Hippocampal formation (tissue), 2 donors: ENCODE measurements at places on chromosomes 7 and 10.

DNA sequence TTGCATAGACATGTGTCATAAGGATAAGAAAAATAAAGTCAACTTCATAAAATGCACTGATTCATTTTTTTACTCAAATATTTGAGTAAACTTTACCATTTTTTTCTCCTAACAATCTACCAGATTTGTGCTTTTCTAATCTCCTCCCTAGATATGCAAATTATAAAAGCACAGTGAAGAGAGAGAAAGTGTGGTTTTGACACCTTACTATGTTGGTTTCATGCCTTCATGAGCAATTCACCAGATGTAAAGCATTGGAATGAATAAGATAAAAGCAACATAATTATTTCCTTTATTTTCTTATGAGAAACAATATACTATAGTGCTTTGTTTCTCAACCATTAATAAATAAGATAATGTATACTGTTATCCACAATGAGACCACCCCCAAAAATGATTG lies 432.5 kb upstream of the PCDH15 start:
- DNase-seq: no peak

DNA sequence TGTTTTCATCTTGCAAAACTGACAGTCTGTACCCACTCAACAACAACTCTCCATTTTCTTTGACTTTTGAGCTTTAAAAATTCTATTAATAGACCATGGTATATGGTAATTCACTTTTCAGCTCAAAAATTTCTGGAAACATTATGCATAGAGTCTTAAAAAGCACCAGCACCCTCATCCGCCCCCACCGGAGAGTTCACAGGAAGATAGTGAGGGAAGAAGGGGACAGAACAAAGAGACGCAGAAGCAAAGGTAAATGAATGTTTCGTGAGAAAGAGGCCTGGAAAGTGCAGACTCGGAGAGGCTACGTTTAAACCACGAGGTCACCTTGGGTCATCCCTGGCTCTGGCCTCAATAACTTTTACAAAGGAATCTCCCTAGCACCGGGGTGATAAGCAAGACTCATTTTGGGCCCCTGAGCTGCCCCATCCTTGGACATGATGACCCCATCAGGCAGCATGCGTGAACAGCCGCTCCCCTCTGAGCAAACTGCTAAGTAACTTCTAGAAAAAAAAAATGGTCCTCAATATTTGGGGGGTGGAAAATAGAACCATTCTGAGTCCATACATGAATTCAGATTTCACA lies 96.3 kb downstream of the CPXM2 start:
- DNase-seq: no peak

GRCh38 chr10:51705774-51706173 lies 6.4 kb upstream of the CSTF2T start:
- no peak for DNase-seq

GRCh38 chr7:54697659-54698186 lies 61.3 kb downstream of the SEC61G start:
- no peak for DNase-seq

DNA sequence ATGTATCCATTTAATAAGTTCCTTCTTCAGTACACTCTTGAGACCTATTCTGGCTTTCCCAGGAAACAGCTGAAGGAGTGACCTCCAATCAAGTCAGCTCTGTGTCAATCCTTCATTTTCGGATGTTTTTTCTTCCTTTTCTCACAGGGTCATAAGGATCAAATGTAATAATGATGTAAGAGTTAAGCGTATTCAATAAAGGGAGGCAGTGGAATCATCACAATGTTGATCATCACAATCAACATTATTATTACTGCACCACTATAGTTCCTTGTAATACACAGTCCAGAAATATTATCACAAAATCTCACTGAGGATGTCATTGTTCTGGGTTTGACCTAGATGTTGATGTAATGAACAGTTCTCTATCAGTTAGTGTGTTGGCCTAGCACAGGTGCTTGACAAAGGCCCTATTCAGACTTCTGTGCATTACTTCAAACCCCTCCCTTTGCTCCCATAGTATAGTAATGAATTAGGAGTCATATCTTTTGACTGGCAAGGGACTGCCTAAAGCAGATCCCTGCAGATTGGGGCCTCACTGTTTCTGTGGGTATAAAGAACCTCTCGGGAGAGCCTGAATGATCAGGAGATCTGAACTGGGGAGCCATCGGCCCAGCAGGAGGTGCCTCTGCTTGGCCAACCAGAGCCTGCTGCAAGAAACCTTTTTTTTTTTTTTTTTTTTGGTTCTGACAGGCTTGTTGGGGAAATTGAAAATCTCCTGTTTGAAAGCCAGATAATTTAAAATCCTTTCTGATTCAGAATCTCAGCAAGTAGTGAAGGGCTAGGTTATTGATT lies 100.6 kb downstream of the KAT6B start:
- DNase-seq: no peak

GRCh38 chr10:120833222-120833928 lies 17.8 kb upstream of the WDR11 start:
- DNase-seq: no peak

DNA sequence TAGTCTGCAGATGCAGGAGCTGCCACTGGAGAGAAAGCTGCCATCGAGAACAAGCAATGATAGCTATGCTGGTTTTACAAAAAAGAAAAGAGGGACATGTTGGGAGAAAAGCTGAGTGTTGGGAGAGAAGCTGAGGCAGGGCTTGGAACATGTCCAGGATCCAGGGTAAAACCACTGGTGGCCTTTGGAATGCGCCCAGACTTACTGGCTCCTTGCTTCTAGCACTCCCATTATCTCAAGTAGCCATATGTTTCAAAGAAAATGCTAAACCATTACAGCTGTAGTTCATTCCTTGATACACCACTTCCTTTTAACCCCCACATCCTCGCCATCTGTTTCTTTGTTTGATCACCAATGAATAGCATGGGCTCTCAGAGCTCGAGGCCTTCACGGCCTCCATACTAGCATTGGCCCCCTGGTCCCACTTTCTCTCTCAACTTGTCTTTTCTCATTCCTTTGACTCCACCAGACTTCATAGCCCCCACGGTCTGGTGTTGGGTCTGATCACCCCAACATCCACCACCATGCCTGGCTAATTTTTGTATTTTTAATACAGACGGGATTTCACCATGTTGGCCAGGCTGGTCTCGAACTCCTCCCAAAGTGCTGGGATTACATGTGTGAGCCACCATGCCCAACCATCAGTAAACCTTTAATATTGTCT lies 23.8 kb upstream of the PLAC9 start:
- DNase-seq: no peak
